Muscle of leg (tissue), 16 donors: ENCODE measurements at places on chromosomes 5 and 9. TPM values are rescaled to one million over a fixed set of nuclear protein-coding genes. Genes with fewer than 3 reads are reported as not detected.

- DNase-seq = no peak
Measured at GRCh38 chr9:128669786-128670185, 13.1 kb upstream of the DYNC2I2 start.

GRCh38 chr5:151733358-151734063 lies 24.9 kb downstream of the ATOX1 start:
- peak; percentile 73 for DNase-seq

CCDC183 gene
- polyA plus RNA-seq = 2.3 TPM

GRCh38 chr5:79816014-79816413 lies 126.4 kb downstream of the CMYA5 start:
- no peak for DNase-seq

GRCh38 chr5:9170026-9170425 lies 375.8 kb downstream of the SEMA5A start:
- DNase-seq = no peak

PCDHB1 gene
- 0.11 TPM for polyA plus RNA-seq

DNA sequence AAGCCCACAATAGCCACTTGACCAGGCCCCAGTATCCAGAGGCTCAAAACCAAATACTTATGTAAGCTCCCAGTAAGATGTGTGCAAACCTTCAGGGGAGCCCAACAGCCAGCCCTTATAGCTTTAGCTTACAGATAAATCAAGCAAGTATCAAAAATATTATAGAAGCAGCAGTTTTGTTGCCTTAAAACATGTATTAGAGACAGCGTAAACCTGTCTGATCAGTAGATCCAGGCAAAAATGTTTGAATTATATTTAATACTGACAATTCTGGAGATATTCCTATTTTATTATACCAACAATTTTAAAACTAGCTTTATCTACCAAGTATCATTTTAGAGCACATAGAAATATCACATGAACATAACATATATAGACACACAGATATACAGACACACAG lies 365.6 kb upstream of the KLF4 start:
- no peak for DNase-seq

- DNase-seq = no peak
Measured at GRCh38 chr5:93186076-93186682, 394.8 kb downstream of the NR2F1-AS1 start.

- DNase-seq = no peak
Measured at GRCh38 chr5:83321483-83322055, 150.0 kb upstream of the VCAN start.

AJM1 gene
- polyA plus RNA-seq = 2.1 TPM

GRCh38 chr9:91908293-91908623 lies 41.8 kb downstream of the ROR2 start:
- no peak for DNase-seq

GRCh38 chr9:81231011-81231410 lies 458.3 kb downstream of the TLE1 start:
- DNase-seq = no peak

NUDCD2 gene
- polyA plus RNA-seq = 42.1 TPM

PCDHB11 gene
- polyA plus RNA-seq = 4.1 TPM

- peak; percentile 53 for DNase-seq
Measured at GRCh38 chr9:32350682-32351081, 33.8 kb upstream of the ACO1 start.

MVB12B gene
- polyA plus RNA-seq = 15.9 TPM

CEL gene
- 1.4 TPM for polyA plus RNA-seq

DNA sequence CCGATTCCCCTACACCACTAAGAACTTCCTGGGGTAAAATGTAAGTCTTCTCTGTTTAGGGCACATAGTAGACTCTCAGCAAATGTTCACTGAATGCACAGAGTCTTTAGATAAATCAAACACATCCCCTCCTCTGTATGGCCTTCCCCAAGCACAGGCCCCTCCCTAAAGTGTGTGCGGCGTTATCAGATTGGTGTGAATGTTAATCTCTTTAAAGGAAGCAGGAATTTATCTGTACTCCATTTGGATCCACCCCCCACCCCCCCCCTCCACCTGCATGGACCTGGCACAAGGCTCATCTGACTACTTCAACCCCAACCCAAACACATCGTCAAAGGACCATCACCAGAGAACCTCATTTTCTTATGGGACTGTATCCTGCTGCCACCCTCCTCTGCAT lies 6.3 kb downstream of the PCDH1 start:
- DNase-seq = no peak

- DNase-seq = no peak
Measured at GRCh38 chr9:116370556-116370955, 217.0 kb downstream of the PAPPA start.

DNA sequence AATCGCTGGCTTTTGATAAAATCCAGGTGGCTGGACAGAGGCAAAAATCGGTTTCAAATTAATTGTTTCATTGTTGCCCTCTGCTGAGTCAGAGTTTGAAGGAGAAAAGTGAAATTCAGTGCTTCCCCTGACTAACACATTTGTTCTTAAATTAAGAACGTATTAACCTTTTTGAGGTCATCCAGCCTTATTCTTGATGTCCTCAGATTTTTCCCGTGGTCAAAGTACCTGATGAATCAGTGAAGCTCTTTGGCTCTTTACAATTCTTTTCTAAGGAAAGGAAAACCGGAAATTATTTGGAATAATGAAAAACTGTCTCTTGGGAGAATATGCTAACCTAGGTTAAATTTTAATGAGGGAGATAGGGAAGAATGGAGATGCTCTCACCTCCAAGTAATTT lies 21.6 kb downstream of the OSMR start:
- DNase-seq = no peak

GRCh38 chr9:34716711-34717110 lies 6.8 kb upstream of the CCL21 start:
- no peak for DNase-seq

BARX1 gene
- 0.18 TPM for polyA plus RNA-seq

FRMD3 gene
- polyA plus RNA-seq = 37.5 TPM

SPATA31E1 gene
- polyA plus RNA-seq = not detected

DNA sequence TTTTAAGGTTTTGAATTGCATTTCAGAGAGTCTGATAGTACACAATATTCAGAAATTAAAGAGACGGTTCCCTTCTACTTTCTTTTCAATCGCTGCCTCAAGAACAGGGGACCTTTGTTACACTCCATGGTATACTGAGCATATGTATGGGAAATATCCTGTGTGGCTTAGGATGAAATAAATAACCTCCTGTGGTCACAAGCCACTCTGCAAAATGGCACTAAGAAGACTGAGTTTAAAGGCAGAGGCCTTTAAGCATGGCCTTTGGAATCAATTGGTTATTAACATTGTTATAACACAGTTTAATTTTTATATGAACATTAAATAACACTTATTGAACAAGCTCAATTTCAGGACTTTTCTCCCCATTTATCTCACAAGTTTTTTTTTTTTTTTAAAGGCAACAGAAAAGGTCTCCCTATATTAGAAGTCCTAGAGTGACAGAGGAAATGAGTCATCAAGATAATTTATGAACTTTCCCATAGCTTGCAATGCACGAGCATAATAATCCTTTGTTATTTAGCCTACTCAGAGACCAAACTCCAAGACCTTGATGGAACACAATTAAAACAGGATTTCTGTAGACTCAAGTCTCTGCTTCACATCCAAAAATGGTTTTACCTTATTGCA lies 341.9 kb downstream of the TMEM167A start:
- DNase-seq = no peak

- DNase-seq = no peak
Measured at GRCh38 chr5:31213705-31214121, 20.2 kb downstream of the CDH6 start.

NUDT12 gene
- 11.5 TPM for polyA plus RNA-seq

GRCh38 chr9:1514250-1514649 lies 464.1 kb downstream of the DMRT2 start:
- DNase-seq = peak; percentile 66

DNA sequence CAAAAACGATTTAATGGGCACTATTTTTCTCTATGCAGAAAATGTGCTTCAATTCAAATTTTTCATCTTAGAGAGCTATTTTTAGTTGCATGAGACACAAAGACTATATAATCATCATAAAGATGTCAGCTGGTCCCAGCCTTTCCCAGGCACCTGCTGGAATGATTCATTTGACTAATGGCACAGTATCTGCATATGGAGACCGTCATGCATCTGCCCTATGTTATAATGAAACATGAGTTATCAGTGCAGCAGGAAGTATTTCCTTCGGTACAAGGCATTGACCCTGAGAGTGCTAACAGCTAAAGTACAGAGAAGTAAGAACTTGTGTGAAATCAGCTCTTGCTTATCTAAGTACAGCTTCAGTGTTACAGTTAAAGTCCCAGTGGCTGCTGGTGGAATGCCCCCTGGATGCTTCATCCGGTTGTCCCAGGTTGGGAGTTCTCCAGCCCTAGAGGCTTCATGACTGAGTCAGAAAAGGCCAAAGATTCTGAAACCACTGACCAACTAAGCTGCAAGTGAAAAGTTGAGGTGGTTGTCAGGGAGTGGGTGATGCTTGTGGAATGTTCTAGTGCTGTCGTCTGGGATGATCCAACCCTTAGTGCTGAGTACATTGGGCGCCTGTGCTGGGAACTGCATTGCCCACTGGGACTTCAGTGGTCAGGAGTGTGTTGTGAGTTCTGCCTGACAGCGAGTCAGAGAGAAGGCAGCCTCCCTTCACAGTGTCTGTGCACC lies 57.2 kb downstream of the MTRR start:
- no peak for DNase-seq

- DNase-seq = no peak
Measured at GRCh38 chr9:75235632-75236031, 147.3 kb downstream of the OSTF1 start.

GRCh38 chr5:169581580-169582227 lies 1.9 kb upstream of the SPDL1 start:
- peak; percentile 76 for DNase-seq

DNA sequence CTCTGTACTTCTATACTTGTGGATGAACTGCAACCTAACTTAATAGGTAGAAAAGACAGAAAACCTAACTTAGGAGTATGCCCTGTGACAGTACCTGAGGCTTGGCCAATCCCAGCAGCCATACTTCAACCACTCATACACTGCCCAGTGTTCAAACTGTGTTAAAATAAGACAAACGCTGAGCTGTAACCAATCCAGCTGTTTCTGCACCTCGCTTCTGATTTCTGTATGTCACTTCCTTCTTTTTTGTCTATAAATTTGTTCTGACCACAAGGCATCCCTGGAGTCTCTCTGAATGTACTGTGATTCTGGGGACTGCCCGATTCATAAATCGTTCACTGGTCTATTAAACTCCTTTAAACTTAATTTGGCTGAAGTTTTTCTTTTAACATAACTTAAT lies 41.4 kb downstream of the AUH start:
- DNase-seq = no peak

FOXD4L4 gene
- polyA plus RNA-seq = 0.18 TPM

ALDOB gene
- 4.9 TPM for polyA plus RNA-seq

PRDM12 gene
- polyA plus RNA-seq = not detected

- peak; percentile 79 for DNase-seq
Measured at GRCh38 chr5:179316982-179317381, 28.3 kb downstream of the ADAMTS2 start.

- peak; percentile 38 for DNase-seq
Measured at GRCh38 chr5:149544028-149544420, 7.2 kb downstream of the CSNK1A1 start.

IL9 gene
- polyA plus RNA-seq = not detected

DNA sequence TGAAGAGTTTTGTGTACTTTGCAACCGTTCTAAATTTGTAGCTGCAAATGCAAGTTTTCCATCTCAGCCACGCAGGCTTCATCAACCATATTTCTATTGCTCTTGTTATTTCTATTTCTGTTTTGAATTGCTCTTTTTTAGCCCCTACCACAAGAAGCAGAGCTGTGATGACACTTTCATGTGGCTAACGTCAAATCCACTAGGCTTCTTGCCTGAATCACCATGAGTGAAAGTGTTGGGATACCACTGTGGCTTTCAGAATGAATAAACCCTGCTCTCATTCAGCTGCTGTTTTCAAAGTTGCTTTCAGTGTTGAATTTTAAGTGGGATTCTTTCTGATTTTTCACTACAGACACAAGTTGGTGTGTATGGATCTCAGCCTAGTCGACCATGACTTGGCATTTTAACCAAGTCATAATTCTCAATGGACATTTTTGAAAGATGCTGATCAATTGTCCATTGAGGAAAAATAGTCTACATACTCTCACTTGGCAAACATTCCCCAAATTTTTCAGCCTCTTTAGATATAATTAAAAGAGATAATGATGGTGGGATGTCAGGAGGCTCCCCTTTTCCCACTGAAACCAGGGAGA lies 41.0 kb upstream of the MTAP start:
- DNase-seq = no peak

CDH12 gene
- polyA plus RNA-seq = 1.1 TPM

FOXD4L5 gene
- polyA plus RNA-seq = 1.6 TPM

PRDM9 gene
- not detected for polyA plus RNA-seq

- no peak for DNase-seq
Measured at GRCh38 chr5:112320408-112320807, 98.7 kb downstream of the EPB41L4A start.

DNA sequence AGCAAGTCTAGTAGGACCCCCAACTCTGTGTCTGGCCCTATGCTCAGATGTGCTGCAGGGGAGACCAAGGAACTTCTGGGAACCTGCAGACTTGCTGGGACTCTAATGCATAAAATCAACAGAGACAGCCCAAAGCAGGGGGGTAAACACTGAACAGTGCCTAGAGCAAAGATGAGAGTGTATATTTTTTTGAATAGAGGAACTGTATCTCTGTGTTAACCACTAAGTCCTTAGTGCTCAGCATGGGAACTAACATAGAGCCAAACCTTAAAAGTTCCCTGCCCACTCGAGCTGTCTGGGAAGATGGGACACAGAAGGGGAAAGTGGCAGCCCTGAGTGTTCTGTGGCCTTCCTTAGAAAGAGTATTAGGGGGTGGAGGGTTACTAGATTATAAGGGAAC lies 51.9 kb downstream of the C5orf15 start:
- DNase-seq = no peak

SPINK7 gene
- polyA plus RNA-seq = not detected

DNA sequence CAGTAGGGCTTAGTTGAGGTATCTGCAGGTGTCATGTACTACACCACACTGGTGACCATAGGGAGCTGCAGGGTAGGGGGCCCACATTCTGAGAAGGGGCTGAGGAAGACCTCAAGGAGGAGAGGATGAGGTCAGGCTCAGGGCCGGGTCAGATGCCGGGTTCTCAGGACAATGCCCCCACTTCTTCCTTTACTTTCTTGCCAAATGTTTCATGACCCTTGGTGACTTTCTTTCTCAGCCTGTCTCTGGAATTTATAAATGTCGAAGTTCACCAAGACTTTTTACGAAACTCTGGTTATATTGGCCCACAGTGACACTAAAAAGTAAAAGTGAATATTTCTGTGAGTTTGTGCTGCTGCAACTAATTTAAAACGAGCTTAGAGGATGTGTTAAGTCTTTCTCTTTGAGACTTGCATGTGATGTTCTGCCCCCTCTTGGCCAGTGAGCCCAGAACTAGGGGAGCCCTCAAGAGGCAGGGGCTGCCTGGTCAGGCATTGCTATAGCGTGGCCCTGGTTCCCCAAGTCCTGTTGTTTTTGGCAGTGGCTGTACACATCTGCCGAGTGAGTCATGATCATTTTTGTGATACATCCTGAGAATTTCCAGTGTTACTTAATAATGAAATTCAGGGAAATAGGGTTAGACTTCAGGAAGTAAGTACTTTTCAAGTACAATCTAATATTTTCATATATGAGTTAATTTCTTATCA lies 11.2 kb downstream of the ACO1 start:
- DNase-seq = peak; percentile 84

PAEP gene
- 1.3 TPM for polyA plus RNA-seq

GRCh38 chr5:59557572-59557971 lies 336.0 kb downstream of the PDE4D start:
- DNase-seq = no peak

PDLIM4 gene
- 56.0 TPM for polyA plus RNA-seq

PTPRD gene
- polyA plus RNA-seq = 45.2 TPM

SLC45A2 gene
- polyA plus RNA-seq = 0.16 TPM
